Renal cortex interstitium (tissue), 15 donors: ENCODE measurements at places on chromosomes 16 and 17. TPM values are rescaled to one million over a fixed set of nuclear protein-coding genes. Genes with fewer than 3 reads are reported as not detected.

The ARL6IP1 gene
- 264 TPM for polyA plus RNA-seq

The GRB7 gene
- polyA plus RNA-seq = 58.0 TPM

The KRT24 gene
- not detected for polyA plus RNA-seq

The PRKCB gene
- polyA plus RNA-seq = 4.2 TPM

The NPIPA2 gene
- polyA plus RNA-seq = not detected

The KRT34 gene
- polyA plus RNA-seq = not detected

The CCL16 gene
- 0.14 TPM for polyA plus RNA-seq

The PLXDC1 gene
- polyA plus RNA-seq = 9.2 TPM

The CETP gene
- 10.2 TPM for polyA plus RNA-seq

The KRTAP4-5 gene
- polyA plus RNA-seq = not detected

DNA sequence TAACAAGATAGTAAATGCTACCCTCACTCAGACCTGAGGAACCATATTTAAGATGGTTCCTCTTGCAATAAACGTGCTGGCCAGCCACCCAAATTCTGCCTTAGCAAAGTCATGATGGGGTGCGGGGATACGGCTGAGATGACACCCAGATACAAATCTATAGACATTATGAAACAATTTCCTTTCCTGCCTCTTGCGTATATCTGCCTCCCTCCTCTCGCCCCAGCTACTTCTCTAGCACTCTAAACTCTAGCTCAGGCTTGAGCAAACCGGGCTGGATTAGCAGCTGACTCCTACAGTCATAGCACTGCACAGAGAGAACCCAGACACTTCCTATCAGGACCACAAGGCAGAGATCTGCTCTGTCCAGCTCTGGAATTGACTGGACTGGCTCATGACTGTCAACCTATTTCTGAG lies 22.3 kb downstream of the CD300LF start:
- no peak for DNase-seq

GRCh38 chr16:2912330-2913199 lies 834 bp downstream of the FLYWCH1 start:
- DNase-seq = no peak

DNA sequence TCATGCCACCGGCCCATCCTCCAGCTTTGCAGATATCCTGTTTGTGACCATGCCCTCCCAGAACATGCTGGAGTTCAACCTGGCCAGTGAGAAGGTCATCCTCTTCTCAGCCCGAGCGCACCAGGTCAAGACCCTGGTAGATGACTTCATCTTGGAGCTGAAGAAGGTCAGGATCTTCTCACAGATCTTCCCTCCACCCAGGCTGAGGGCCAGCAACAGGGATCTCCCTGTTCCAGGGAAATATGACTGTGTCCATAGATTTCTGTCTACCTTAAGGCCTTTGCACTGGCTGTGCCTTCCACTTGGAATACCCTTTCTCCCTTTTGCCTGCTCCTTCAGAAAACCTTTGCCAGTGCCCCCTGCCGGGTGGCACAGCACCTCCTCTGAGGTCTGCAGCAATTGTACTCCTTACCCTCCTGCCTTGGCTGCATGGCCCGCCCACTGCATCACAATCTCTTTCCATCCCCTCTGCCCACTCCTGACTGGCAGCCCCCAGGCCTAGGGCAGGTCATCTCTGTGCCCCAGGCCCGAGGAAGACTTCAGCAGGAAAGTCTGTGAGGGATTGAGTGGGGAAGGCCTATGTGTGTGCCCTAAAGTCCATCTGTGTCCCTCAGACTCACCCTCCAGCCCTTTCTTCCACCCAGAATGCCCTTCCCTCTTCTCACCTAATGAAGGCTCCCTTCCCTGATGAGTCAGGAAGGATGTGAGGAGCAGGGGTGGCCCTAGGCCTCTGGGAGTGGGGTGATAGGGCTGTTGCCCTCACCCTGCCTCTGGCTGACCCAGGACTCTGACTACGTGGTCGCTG lies 27.3 kb upstream of the ALKBH5 start:
- no peak for DNase-seq

- DNase-seq = no peak
These were observed 15.7 kb downstream of the MGAT5B start for GRCh38 chr17:76883744-76884525.

DNA sequence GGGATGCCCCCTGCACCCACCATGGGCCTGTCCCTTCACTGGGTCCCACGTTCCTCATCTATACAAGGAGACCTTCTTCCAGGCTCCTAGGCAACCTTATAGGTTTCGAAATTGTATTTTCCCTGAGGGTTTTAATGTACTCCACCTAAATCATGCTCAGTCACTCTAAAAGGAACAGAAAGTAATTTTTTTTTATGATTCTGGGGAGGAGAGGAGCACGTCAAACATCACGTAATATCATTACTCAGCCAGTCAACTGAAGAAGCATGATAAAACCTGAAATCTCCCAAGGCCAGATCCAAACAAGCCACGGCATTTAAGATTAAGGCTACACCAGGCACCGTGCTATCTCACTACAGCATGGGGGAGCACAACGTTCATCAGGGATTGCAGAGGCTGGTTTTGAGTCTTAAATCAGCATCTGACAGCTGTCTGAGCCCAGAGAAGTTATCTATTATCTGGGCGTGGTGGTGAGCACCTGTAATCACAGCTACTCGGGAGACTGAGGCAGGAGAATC lies 3.9 kb upstream of the TMEM114 start:
- no peak for DNase-seq

- no peak for DNase-seq
These were observed 1.9 kb upstream of the HOXB5 start for GRCh38 chr17:48595278-48595999.

GRCh38 chr16:66127459-66128370 lies 238.8 kb upstream of the CDH5 start:
- DNase-seq = peak; percentile 20

- no peak for DNase-seq
These were observed 8.6 kb upstream of the PECAM1 start for GRCh38 chr17:64399071-64399766.

GRCh38 chr17:21511363-21512195 lies 135.4 kb downstream of the KCNJ12 start:
- DNase-seq = peak; percentile 80

- DNase-seq = no peak
These were observed 114.8 kb upstream of the NOL11 start for GRCh38 chr17:67602974-67603373.

DNA sequence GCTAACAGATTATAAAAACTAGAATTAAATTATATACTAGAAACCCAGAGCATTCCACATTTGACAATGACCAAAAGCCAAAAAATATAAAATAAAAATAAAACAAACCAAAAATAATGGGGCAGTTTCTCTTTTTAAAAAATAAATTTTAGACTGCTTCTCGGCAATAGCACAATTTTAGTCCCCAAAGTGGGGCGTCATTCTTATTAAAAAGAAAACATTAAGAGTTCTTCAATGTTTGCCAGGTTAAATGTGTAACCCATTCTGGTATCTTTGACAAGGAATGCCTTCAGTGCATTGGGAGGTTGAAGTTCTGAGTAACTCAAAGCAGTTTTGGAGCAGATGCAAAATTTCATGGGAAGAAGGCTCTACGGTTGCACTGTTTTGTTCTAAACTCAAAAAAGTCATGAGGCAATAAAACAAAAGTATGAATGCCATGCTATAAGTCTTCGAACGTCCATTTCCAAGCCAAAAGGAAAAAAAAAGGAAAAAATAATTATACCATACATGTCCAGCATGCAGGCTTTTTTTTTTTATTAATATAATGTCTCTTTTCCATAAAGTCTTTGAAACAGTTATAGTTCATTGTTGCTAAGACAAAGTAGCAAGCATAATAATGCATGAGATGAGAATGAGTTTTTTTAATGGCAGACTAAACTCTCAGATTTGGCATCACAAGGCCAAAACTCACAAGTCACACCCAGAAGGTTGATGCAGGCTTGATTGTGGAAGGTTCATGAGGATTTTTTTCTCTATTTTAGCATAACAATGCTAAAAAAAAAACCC lies 3.1 kb downstream of the MAF start:
- no peak for DNase-seq

DNA sequence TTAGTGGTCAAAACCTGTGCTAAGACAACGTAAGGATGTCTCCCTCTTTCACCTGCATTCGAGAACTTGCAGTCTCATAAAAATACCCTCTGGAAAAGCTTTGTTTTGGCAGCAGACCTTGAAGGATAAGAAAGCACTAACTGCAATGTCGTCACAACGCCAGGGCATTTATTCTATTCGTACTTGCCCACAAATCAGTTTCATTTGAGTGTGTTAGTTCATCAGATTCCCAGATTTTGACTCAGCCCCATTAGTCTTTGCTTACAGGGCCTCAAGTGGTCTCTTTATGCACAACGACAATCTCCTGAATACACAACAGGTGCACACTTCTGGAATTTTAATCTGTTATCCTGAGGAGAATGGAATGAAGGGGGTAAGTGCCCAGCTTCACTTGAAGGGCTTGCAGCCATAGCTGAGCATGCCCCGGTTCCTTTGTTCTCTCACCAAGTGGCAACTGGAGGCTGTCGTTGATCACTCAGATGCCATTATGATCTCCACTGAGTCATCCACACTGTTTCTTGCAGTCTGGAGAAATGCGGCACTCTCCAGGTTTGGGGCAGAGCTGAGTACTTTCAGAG lies 58.8 kb downstream of the CLEC19A start:
- DNase-seq = no peak

DNA sequence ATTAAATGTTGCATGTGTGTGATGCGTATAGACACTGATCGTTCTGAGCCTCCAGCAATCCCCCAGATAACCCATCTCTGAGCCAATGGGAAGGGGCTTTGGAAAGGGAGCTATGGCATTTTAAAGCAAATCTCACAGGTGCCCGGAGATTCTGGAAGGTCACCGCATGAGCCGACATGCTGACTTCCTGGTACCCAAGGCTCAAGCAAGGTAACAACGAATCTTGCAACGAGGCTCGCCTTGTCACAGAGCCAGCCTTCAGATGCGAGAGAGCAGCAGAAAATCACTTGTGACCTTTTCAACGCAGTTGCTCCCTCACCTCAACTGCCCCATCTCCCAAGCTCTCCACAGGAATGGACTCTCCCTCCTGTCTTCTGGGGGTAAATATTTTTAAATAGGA lies 154.8 kb upstream of the CDH5 start:
- DNase-seq = no peak

DNA sequence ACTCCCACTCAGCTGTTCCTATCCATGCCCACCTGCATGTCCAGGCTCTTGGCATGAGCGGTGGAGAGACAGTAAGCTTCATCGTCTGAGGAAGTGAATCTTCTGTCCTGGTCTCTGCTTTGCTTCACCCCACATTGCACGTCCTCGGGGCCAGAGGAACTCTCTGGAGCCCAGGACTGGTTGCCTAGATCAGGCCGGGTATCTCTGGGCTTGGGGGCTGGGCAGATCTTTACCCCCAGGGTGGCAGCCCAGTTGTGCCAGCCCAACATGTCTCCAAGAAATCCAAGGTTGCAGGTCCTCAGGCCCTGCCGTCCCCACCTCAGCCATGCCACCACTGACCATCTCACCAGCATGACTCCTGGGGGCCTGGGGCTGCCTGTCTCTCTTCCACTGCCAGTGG lies 58.3 kb downstream of the BEAN1 start:
- no peak for DNase-seq

GRCh38 chr16:47045459-47045858 lies 72.0 kb upstream of the DNAJA2 start:
- peak; percentile 3 for DNase-seq
